RWPE2 (cell line): ENCODE measurements at places on chromosomes 6 and 20.

- DNase-seq: no peak
These were observed 455.4 kb downstream of the RNF144B start for GRCh38 chr6:18842534-18842933.

- no peak for DNase-seq
These were observed 201.5 kb upstream of the RNF24 start for GRCh38 chr20:4216866-4217265.

DNA sequence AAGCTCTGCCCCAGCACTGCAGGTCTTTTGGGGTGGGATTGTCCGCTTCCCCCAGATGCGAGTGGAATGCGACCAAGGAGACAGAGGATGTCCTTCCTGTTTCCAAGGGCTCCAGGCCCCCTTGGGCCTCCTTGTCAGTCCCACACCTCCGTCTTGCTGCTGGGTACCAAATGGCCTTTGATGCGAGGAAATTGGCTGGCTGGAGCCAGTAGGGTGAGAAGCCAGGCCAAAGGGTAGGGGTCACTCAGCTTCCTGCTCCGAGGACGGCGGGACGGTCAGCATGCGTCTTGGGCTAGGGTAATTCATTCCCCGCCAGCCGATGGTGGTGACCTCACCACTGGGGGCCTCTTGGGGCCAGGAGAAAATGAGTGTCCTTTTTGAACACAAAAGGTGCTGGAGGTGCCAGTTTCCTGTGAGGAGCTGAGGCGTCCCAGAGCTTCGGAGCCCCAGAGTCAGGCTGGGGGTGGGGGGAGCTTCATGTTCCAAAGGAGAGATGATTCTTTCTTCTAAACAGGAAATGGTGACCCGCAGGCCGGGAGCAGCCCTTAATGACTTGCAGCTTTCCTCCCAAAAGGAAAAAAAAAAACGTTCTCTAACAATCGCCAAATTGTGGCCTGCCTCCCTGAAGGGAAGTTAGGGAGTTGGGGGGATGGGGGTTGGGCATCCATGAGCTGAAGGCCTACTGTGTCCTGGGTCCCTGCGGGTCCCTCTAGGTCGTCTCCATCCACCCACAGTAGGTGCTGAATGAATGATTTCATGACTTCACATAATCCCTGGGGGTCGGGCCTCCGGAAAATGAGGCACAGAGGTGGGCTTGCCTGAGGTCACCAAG, 6.7 kb downstream of the SNAI1 start:
- DNase-seq: no peak

DNA sequence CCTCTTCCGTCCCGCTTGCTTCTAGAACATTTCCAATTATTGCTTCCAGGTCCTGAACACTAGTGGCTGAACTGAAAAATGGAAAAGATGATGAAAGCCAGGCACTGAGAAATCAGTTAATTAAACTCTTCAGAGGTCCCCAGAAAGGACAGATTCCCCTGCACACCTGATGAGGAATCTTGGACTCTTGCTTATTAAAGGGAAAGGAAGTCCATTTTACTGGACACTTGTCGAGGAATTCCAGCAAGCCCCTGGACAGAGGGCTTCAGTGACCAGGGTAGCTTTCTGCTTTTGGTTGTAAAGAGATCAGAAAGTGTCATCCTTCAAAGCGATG, 47.8 kb upstream of the CDYL start:
- DNase-seq: no peak

- DNase-seq: no peak
These were observed 380.5 kb downstream of the TFAP2B start for GRCh38 chr6:51199105-51199552.

- no peak for DNase-seq
These were observed 88.0 kb upstream of the MANEA start for GRCh38 chr6:95489185-95489863.

- DNase-seq: no peak
These were observed 4.5 kb downstream of the MKKS start for GRCh38 chr20:10429443-10429981.

DNA sequence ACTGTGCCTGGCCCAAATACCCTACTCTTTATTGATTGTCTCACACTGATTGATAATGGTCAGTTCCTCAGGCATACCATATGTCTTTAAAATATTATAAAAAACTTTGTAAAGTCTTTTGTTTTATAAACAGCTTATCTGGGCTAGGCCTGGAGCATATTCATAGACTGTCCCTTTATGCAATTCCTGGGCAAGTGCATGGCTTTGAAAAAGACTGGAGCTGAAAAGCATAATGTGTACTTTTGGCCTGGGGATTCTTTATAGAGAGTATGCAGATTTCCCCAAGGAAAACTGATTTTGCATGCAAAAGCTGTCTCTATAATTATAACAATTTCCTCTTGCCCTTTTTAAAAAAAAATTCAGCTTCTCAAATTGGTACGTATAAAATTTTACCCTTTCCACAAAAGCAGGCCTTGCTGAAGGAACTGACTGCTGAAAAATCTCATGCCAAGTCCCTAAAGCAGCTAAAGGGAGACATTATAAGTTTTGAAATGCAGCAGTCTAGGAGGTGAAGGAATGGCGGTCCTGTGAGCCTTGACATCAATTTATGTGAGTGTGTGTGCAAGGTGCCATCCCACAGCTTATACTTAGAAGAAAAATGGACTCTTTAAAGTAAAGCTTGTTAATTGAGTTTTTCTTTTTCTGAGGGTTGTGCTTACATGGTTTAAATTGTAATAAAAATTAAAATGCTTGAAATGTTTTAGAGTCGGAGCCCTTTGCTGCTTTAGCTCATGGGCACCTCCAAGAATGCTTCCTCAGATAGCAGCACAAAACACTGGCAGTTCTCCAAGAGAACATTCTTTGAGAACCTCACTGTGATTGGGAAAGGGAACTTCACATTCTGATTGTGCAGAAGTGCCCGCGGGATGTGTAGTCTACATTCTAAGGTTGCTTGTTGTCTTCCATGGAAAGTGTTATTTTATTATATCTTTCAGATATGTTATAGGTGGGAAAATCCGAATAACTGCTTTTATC, 43.9 kb downstream of the PLCB4 start:
- no peak for DNase-seq

GRCh38 chr6:24996269-24996836, 60.6 kb upstream of the RIPOR2 start:
- no peak for DNase-seq

- no peak for DNase-seq
These were observed 280.6 kb downstream of the SLC35F1 start for GRCh38 chr6:118187568-118188164.

DNA sequence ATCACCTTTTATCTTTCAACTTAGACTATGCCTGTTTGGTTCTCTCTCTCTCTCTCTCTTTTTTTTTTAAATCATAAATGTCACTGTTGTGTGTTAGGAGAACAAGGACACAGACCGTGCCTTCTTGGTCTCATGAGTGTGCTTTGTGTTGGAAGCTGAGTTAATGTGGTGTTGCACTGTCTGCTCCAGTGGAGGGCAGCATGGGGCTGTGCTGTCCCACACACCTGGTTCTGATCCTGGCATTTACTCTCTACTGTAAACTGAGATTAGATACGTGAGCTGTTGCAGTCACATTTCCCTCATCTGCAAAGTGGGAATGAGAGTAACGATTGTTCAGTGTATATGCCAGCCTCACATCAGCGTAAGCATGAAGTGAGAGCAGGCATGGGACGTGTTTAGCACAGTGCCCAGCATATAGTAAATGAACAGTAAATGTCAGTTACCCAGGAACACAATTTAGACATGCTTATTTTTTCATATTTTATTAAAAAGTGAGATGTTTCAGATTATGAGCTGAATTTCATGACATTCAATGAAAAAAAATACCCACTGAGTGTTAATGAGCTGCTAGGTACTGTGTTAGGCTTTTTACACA, 161.1 kb downstream of the FARS2 start:
- DNase-seq: no peak

DNA sequence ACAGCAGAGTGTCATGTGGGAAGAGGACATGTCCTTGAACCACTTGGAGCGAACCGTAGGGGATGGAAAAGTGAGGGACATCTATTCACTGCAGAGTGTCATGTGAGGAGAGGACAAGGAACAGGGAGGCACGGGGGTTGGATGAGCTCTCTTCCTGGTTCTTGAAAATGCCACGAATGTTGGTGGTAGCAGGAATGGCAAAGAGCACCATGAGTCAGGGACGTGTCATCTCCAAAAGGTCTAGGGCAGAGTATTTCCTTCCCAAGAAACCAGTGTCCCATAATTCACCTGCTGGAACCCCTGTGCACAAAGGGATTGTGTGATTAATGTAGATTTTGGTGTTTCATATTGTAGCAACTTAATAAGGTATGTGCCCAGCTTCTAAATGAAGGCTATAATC, 136.8 kb downstream of the BFSP1 start:
- DNase-seq: no peak

DNA sequence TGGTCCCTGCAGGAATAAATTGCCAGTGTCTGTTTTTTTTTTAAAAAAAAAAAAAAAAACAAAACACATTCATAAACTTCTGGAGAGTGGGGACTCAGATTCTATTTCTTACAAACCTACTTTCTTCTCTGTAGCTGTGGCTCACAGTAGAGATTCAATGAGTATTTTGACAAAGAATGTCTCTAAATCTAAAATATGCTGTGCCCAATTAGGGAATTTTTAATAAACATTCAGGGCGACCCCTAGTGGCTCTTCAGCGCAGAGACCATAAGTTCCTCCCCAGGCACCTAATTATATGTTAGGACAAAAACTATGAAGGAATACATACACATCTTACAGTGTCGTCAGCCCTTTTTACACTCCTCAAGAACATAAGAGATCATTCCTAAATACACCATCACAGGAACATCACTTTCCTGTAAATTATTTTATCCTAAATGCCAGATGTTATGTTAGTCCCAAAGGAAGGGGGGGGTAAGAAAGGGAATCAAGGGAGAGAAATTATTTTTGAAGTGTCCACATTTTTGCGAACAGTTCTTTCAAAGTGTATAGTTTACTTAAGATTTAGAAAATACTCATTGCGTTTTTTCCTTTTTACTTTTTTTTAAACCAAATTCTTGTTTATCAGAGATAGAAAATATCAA, 21.8 kb upstream of the NAA20 start:
- DNase-seq: no peak

GRCh38 chr6:162467679-162468078, 259.9 kb downstream of the PRKN start:
- no peak for DNase-seq

- no peak for DNase-seq
These were observed 19.8 kb upstream of the LMBRD1 start for GRCh38 chr6:69816569-69816968.

- DNase-seq: no peak
These were observed 11.6 kb downstream of the PIGT start for GRCh38 chr20:45427236-45428149.

DNA sequence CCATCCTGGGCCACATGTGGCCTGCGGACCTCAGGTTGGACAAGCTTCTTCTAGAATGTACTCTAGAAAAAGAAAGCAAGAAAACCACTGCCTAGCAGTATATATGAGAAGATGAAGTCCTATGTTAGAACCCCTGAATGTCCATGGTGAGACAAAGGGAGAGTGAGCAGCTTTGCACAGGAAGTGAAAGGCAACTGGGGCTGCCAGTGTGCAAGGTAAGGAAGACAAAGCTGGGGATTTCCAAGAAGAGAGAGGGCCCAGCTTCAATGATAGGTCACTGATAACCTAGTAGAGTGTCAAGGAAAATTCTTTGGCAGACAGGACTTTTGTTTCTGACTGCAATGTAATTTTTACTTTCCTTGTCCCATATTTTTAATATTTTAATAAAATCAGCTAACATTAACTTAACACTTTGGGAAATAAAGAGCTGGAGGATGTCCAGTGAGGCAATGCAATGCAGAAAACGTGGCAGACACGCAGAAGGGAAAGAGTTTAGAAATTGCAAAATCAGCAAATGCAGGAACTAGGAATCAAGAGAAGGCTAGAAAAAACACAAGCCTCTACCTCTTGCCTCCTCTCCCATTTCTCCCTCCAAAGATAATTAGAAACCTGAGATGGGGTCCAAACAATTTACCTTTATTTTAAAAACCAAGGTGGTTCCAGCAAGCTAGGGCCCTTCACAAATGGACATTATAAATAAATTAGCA, 47.4 kb downstream of the CYP39A1 start:
- no peak for DNase-seq

GRCh38 chr6:159761129-159761872, 544 bp upstream of the ACAT2 start:
- no peak for DNase-seq

DNA sequence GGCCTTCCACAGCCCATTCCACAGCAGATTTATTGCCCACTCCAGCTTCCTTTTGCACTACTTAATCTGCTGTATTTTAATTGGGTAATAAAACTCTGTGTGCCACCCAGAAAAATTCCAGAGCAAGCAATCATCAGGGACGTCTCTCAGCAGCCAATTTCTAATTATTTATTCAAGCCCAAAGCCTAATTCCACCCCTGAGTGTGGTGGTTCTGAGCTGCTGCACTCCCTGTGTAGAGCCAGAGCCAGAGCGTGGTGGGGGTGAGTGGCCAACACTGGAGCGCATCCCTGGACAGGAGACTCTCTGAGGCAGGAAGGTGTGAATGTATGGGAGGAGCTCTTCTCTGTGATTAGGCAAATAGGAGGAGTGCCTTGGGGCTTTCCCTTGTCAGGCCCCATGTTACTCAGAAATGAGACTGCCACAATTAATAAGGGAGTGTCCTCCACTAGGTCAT, 66.1 kb downstream of the CD24 start:
- no peak for DNase-seq

GRCh38 chr6:27562027-27562410, 89.1 kb upstream of the ZNF184 start:
- no peak for DNase-seq

GRCh38 chr6:114989279-114989964, 646.6 kb upstream of the HS3ST5 start:
- no peak for DNase-seq

- DNase-seq: peak; percentile 89
These were observed 5.7 kb downstream of the CABLES2 start for GRCh38 chr20:62401331-62401779.

GRCh38 chr6:14310960-14311359, 193.4 kb downstream of the CD83 start:
- no peak for DNase-seq

GRCh38 chr6:35547676-35548075, 35.0 kb upstream of the TULP1 start:
- DNase-seq: no peak

DNA sequence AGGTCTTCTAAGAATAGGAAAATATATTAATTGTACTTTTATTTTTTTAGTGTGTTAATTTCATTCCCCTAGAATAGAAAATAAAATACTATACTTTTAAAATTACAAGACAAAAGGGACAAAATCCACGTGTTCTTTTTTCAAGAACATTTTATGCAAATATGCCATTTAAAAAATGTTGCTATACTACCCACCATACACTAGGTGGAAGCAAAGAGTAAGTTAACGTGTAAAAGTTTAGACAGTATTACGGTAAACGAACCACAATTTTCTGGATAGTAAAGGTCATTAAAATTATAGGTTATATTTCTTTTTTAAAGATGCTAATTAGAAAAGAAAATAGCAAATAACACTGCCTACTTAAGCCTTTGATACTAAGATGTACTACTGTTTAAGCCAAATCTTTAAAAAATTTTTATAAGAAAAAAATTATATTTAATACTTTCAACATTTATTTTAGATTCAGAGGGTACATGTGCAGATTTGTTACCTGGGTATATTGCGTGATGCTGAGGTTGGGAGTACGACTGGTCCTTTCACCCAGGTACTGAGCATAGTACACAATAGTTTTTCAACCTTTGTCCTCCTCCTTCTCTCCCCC, 287.6 kb downstream of the PHF3 start:
- no peak for DNase-seq
